Body of pancreas (tissue), 4 donors: ENCODE measurements at places on chromosomes 16 and 17. TPM values are rescaled to one million over a fixed set of nuclear protein-coding genes. Genes with fewer than 3 reads are reported as not detected.

Gene CDH15
- 1.0 TPM for total RNA-seq

Gene VPS4A
- total RNA-seq, result 30.7 TPM

Gene ACSM3
- 89.2 TPM for total RNA-seq

Gene MT4
- not detected for total RNA-seq

Gene KRTAP4-1
- total RNA-seq, result not detected

Gene CRYM
- not detected for total RNA-seq
